Endodermal cell (in vitro differentiated cells): ENCODE measurements at places on chromosomes 1 and 21. TPM values are rescaled to one million over a fixed set of nuclear protein-coding genes. Genes with fewer than 3 reads are reported as not detected.

- DNase-seq: no peak
Measured at GRCh38 chr1:116494745-116495144, 76.1 kb downstream of the CD58 start.

- DNase-seq: no peak
Measured at GRCh38 chr1:74422421-74423292, 89.8 kb downstream of the LRRC53 start.

GRCh38 chr1:232944347-232944746 lies 6.1 kb upstream of the NTPCR start:
- DNase-seq: no peak

The CSMD2 gene
- 2.1 and 2.8 TPM in 2 replicates for total RNA-seq
